HCT116 (cell line): ENCODE measurements at places on chromosomes 5 and 9.

- no peak for DNase-seq
These were observed 471.3 kb downstream of the TMEM232 start for GRCh38 chr5:110255194-110255593.

DNA sequence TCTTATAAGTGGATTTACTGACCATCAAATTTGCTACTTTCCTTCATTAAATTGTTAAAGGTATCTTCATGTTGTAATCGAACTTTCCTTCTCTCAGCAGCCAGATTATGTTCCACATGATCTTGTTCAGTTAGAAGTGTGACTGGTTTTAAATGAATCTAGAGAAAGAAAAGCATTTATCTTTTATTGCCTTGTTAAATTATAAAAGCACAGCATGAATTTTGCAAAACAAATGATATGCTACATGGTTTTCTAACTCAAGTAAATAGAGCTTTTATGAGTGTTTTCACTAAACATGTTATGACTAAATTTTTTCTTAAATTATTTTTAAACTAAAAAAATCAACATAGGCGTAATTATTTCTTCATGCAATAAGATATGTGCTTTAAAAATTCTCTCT is 34.1 kb downstream of the ACOT12 start:
- DNase-seq = no peak

DNA sequence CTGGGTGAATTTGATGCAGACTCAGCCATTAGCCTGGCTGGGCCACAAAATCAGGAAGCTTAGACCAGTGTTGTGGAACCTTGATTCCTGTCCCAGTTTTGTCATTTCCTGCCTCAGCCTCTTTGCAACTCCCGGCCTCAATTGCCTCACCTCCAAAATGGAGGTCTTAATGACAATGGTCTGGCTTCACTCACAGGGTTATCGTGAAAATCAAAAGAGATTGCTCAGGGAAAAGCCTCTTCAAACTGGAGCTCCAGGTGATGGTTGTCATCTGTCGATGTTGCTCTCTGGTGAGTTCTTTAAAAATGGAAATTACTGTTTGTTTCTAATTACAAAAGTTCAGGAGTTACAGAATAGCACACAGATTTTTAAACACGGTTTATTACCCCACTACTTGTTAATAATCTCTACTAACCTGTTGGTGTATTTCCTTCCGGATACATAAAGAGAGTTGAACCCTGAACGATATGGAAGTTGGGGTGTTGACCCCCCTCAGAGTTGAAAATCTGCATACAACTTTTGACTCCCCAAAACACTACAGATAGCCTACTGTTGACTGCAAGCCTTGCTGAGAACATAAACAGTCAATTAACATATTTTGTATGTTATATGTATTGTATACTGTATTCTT is 109.9 kb upstream of the CPEB4 start:
- no peak for DNase-seq

DNA sequence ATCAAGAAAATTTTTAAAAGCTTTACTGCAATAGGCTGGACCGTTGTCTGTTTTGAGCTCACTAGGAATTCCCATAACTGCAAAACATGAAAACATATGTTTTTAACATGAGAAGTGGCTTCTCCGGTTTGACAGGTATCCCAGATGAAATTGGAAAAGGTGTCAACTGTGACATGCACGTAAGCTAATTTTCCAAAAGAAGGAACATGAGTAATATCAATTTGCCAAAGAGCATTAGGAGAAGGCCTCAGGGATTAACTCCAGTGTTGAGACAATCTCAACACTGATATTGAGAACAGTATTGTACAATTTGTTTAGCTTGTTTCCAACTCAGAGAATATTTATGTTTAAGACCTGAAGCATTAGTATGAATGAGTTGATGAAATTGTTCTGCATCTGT is 215.5 kb upstream of the KCNN2 start:
- DNase-seq = no peak

- DNase-seq = no peak
These were observed 1.1 kb upstream of the FYB1 start for GRCh38 chr5:39220280-39221030.

- no peak for DNase-seq
These were observed 28.4 kb downstream of the GZMK start for GRCh38 chr5:55052383-55052931.

DNA sequence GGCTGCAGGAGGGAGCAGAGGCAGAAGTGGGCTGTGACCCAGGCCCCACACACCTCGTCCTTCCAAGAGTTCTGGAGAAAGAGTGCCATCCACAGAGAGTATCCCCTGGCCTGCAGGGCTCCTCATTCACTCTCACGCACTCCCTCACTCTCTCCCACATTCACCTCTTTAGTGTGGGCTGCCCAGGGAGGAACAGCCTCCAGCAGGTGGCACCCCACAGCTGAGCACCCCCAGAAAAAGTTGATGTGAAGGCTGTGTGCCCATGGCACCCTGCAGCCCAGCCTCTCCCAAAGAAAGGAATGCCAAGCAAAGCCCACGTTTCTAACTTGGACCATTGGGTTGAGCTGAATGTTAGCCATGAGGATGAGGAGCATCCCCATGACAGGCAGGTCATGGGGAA is 4.5 kb upstream of the SHC3 start:
- no peak for DNase-seq

- no peak for DNase-seq
These were observed 892.1 kb downstream of the TLE1 start for GRCh38 chr9:80797101-80797829.

DNA sequence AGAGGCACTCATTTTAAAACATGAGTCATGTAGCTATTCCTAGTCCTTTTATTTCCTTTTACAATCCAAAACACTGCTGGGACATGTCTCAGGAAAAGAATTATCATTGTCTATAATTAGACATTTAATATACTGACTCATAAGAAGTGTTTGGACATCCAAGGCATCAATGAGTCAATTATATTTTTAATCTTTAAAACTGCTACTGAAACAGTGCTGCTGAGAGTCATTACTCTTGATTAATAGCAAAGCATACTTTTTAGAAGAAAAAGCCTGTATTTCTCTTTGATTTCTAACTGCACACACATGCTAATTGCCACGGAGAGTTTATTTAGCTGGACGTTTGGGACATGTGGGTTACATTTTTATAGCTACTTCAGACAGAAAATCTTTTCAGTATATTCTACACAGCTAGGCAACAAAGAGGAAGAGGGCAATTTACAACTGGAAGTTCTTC is 1249.0 kb upstream of the CDH18 start:
- DNase-seq = no peak

DNA sequence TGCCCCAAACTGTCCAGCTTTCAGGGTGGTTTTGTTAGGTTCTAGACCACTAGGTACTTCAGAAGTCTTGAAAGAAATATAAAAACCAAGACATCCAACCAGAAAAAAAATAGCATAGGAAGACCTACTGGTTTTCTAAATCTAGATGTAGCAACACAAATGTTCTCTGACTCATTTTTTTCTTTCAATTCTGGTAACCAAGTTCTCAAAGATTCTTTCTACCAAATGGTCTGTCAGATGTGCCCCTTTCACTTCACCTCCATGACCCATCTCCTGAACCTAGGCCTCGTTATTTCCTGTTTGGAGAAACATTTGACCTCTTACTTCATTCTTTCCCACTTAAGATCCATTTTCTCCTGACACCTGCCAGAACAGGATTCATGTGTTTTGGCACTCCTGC is 355.3 kb downstream of the KIAA0825 start:
- no peak for DNase-seq

DNA sequence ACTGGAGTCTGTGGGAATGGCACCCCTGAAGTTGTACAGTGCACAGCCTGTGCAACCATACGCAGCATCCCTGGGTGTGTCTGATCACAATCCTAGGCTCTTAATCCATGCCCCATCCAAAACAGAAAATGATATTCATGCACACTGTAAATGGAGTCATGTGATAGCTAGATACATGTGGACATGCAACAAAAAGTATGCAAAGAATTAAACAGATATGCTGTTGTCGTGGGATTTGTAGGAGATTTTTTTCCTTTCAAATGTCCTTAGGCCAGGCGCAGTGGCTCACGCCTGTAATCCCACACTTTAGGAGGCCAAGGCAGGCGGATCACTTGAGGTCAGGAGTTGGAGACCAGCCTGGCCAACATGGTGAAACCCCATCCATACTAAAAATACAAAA is 36.1 kb downstream of the PRRX2 start:
- DNase-seq = no peak

DNA sequence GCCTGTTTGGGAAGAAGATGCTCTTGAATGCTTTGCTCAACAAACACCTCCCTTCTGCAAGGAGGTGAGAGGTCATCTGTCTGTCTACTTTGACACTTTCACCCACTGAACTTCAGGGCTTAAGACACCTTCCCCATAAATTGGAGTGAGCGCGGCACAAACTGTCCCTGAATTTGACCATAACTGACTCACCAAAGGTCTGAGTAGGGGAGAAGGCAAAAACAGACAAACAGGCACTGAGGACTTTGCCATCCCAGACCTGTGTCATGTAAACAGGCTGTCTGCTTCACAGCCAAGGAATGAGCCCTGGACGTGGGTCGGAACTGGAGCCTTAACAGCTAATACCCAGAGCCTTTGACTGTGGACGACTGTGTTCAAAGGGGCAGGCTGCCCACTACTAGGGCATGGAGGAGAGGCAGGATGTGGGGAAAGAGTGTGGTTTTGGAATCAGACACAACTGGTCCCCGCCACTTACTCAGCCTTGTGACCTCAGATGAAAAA is 320.9 kb upstream of the KLF4 start:
- DNase-seq = no peak

- peak; percentile 92 for DNase-seq
These were observed 7.7 kb downstream of the LPCAT1 start for GRCh38 chr5:1515921-1516571.

DNA sequence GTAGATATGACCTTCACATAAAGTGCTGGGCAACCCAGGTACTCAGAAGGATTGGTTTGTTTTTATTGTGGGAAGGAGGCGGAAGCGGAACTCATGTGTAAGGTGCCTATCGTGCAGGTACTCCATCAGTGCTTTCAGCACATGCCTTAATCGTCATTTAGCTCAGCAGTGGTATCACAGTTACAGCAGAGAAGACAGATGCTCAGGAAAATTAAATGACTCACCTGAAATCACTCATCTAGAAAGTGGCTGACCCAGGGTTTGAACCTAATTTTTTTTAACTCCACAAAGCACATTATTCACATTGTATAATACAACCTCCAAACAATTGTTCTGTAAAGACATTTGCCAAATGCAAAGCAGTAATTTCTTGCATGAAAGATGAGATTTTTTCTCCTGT is 2.2 kb downstream of the C5orf46 start:
- DNase-seq = no peak

GRCh38 chr9:132774886-132775285 is 103.2 kb downstream of the AK8 start:
- DNase-seq = no peak

GRCh38 chr5:147887930-147888329 is 9.4 kb downstream of the SCGB3A2 start:
- DNase-seq = no peak

DNA sequence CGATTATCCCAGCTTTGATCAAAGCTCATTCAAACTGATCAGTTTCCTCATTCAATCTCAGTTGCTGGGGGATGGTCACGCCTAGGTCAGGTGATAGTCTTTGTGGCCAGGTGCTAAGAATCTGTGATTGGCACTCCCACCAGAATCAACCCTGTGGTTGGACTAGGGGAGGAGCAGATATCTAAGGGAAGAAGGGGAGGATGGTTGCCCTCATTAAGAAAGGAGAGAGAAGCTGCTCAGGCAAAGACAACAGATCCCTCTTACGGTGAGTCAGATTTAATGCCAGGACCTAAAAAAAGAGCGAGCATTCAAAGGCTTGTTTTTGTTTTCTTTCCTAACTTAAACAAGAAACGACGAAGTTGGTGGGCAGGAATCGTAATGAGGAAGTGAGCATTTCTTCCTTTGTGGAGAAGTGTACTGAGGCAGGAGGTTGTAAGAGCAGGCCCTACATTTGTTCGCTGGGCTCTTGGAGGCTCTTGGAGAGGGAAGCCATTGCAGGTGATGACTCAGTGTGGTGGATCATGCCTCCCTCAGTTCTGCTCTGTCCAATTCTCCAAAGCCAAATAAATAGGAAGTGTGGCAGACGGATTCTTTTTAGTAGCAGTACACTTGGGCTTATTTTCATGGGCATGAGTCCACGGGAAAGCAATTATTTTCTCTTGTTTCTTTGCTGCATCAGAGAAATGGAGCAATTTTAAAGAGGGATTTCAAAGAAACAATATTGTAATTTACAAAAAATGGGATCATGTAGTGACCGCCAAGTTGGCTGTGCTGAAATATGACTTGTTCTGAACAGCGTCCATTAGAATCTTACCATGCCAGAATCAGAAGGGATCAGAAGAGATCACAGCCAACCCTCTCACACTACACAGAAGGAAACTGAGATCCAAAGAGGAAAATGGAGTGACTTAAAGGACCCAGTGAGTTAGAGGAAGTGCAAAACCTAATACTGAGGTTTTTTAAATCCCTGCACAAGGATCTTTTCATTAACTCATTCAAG is 18.7 kb upstream of the TGFBR1 start:
- no peak for DNase-seq

DNA sequence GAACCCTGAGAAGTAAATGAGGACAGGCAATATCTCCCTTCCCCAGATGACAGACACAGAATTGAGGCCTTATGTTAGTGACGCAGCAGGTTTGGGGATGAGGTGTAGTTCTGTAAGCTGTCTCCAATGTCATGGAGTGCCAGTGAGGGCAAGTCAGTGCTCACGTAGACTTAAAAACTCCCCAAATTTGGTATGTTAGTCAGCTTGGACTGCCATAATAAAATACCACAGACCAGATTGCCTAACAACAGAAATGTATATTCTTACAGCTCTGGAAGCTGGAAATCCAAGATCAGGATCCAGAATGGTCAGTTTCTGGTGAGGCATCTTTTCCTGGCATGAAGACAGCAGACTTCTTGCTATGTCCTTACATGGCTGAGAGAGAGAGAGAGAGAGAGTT is 14.9 kb downstream of the FOXI1 start:
- DNase-seq = no peak

GRCh38 chr9:130394814-130395470 is 49.8 kb upstream of the ASS1 start:
- no peak for DNase-seq

GRCh38 chr5:31124651-31125305 is 68.7 kb upstream of the CDH6 start:
- no peak for DNase-seq

GRCh38 chr5:119304439-119305211 is 51.2 kb upstream of the TNFAIP8 start:
- no peak for DNase-seq

DNA sequence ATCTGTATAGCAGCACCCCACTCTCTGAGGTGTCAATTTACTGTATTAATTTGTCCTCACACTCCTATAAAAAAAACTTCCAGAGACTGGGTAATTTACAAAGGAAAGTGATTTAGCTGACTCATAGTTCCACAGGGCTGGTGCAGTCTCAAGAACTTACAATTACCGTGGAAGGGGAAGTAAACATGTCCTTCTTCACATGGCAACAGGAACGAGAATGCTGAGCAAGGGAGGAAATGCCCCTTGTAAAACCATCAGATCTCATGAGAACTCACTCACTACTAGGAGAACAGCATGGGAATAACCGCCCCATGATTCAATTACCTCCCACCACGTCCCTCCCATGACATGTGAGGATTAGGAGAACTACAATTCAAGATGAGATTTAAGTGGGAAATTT is 602.6 kb downstream of the MTRR start:
- DNase-seq = no peak
